Fibroblast of skin of left biceps (primary cell): ENCODE measurements at places on chromosomes 16 and 17.

GRCh38 chr16:21702276-21702675 lies 38.5 kb downstream of the OTOA start:
- no peak for DNase-seq

GRCh38 chr17:66702106-66702936 lies 132.6 kb upstream of the CACNG5 start:
- DNase-seq = no peak

DNA sequence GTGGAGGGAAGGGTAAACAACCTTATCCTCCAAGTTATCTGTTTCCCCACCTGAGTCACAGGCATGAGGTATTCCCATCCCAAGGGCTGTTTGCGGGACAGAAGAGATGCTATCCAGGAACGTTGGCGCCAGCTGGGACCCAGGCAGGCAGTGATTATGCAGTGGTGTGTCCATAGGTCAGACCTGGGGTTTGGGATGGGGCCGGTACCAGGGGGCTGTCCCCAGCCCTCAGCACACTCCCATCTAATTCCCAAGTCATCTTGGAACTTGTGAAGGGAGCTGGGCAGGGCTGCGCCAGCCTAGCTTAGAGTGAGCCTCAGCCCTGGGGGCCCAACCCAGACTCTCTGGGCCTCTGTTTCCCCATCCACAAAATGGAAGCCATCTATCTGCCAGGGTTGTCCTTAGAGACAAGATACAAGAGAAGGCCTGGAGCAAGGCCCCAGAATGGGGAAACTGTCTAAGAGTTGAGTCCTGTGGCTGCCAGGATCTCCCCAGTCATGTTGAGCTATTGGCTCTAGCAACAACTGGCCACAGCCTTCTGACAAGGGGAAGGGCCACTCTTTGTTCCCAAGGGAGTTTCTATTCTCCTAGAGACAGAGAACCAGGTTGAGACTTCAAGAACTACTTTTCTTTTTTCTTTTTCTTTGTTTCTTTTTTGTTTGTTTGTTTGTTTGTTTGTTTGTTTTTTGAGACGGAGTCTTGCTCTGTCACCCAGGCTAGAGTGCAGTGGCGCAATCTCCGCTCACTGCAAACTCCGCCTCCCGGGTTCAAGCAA lies 9.8 kb upstream of the JUP start:
- no peak for DNase-seq

DNA sequence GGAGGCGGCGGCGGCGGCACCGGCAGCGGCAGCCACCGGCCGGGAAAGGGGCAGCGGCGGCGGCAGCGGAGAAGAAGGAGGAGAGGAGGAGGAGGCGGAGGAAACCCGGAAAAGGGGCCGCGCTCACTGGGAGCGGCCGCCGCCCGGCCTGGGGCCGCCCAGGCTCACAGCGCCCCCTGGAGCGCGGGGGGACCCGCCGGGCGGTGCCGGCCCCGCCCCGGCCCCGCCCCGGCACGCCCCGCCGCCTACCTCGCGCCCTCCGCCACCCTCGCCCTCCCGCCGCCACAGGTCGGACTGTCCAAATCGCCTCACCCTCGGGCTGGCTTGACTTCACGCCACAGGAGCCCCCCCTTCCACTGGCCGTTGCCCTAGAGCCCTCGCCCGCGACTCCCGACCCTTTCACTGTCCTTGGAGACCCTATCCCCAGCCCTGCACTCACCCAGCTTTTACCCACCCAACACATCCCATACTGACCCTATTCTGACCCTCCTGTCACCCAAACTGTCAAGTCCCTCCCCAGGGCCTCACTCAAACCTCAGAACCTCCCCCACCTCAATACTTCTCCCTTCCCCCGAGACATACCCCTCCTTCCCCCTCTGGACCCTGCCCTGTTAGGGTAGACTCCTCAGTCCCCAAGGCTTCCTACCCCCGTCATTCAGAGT lies at the start of gene CSNK2A2:
CSNK2A2 (minus strand) TSS at position 85 of the 662 bp plus-strand sequence. CDS start 370 bp downstream, outside the sequence.
- DNase-seq = peak; percentile 27

DNA sequence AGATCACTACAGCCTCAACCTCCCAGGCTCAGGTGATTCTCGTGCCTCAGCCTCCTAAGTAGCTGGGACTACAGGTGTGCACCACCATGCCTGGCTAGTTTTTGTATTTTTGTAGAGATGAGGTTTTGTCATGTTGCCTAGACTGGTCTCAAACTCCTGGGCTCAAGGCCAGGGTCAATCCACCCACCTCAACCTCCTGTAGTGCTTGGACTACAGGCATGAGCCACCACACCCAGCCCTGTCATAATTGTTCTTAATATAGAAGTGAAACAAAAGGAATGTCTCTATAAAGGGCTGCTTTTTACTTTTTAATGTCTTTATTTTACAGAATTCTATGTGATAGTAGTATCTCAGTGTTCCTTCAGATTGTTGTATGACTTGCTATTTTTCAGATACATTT lies 345.2 kb upstream of the TBX2 start:
- DNase-seq = no peak

DNA sequence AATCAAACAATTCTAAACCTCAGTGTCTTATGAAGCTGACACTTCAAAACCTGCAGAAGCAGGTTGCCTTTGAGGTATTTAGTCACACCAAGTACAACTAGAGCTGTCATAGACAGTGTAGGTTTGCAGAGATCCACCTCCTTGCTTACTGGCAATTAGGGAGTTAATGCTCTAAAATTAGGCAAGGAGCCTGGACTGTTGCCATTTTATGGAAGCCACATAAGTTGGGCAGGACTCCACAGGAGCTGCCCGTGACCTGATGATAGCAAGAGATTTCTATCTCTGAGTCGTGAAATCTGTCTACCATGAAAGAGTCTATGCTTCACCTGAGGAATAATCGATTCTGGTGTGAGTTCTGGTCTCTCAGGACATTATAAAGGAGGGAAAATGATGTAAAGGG lies 8.9 kb downstream of the EME1 start:
- no peak for DNase-seq

- no peak for DNase-seq
Observed at GRCh38 chr17:77535435-77535834, 394.7 kb downstream of the SEC14L1 start.

DNA sequence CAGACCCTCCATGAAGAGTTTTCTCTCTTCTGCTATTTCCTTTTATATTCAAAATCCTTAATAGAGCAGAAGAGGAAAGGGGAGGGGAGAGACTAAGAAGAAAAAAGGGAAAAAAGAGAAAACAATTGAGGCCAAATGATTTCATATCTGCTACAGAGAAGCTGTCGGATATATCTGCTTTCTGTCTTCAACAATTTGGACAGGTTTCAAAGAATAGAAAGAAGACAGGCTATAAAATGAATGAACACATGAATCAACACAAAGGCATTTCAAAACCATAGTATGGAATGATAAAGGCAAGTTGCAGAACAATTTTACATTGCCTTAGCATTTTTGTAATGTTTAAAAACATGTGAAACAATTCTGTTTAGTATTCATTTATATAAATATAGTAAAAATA lies 4.7 kb upstream of the CMTR2 start:
- DNase-seq = no peak

- no peak for DNase-seq
Observed at GRCh38 chr17:20228860-20229259, 219.7 kb downstream of the SPECC1 start.

- DNase-seq = no peak
Observed at GRCh38 chr17:57603978-57604377, 141.1 kb downstream of the CCDC182 start.

DNA sequence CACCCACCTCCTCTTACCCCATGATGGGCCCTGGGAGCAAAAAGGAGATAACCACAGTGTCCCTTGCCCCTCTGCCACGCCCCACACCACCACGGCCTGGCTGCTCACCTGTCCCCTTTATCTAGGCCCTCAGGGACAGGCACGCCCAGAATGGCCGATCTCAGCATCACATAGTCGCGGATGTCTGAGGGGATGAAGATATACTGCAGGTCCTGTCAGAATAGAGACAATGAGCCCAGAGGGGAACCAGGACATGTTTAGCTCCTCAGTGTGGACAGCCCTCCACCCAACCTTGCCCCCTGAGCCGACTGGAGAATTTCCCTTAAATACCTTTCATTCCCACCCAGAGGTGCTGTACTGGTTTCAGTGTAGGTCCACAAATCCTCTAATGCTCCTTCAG lies 15.2 kb downstream of the ST6GALNAC2 start:
- no peak for DNase-seq

- no peak for DNase-seq
Observed at GRCh38 chr17:40819528-40820125, 2.8 kb downstream of the KRT10 start.

DNA sequence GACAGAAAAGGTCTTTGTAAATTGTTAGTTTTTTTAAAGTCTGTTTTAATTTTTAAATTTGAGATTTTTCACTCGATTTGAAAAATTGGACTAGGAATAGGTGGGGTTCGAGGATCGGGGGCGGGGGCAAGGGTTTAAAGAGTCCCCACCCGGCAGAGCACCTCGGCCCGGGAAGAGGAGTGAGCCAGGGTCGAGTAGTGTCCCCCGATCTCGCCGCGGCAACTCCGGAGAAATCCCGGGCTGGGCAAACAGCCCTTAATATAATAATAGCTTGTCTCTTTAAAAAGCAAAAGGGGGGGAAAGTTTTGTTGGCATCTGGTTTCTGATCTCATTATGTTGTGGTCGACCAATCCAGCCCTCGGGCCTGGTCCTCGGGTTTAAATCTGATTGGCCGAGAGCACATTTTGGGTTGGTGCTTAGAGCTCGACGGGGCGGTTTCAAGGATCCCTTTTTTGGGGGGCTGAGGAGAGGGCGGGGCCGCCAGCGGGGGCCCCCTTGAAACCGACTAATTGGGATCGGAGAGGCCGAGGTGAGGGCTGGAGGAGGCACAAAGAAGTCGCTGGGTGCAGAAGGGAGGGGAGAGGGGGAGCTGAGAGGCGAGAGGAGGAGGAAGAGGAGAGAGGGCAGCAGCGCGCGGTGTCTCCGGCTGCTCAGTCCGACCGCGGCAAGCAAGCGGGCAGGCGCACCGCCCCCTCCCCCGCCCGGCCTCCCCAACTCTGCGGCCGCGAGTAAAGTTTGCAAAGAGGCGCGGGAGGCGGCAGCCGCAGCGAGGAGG lies at the start of gene FZD2:
FZD2 (plus strand) TSS at position 653 of the 775 bp plus-strand sequence. CDS start 205 bp downstream, outside the sequence.
- DNase-seq = peak; percentile 100

DNA sequence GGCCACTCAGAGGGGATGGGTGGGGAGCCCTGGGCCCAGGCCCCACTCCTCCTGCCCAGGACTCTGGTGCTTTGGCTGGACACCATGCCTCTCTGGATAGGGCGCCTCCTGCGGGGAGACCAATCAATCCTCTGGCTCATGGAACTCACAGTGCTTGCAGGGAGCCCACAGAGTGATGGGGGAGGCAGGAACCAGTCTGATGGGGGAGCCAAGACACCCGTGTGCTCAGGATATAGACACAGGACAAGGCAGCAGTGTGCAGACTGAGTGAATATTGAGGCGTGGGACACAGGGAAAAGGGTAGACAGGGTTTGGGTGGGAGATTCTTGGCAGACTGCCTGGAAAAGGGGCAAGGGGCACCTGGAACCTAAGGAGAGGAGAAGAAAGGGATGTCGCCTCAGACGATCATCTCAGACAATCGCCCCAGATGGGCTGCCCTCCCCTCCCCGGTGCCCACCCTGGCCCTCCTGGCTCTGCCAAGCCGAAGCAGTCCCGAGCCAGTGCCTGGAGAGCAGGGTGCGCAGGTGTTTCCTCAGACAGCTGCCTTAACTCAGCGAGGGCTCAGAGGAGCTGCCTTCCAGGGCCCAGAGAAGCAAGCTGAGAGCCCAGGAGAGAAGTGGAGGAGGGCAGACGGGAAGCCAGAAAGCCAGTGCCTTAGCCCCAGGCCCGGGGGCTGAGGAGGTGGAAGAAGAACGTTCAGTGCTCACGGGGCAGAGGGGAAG lies 37.4 kb upstream of the DLX4 start:
- no peak for DNase-seq

- DNase-seq = no peak
Observed at GRCh38 chr17:47791025-47791424, 30.6 kb downstream of the OSBPL7 start.

DNA sequence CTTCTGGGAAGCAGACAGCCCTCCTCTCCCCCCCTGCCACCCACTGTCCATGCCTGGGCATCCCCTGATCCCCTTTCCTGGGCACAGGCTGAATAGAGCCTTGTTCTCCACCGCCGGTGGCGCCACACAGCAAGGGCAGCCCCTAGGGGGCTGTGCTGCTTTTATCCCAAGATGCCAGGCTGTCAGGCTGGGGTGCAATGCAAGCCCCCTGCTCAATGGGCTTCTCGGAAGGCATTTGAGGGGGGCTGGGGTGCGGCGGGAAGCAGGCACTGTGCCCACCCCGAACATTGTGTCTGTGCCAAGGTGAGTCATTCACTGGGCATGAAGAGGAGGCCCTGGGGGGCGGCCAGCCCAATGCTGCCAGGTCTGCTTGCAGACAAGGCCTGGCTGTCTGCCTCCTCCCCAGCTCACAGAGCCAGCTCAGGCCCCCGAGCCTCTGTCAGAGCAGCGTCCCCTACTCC lies 1.5 kb upstream of the GFAP start:
- DNase-seq = no peak

- no peak for DNase-seq
Observed at GRCh38 chr16:2979669-2980226, 498 bp downstream of the PKMYT1 start.
